ENCODE measurements at places on chromosomes 13 and 19.

DNA sequence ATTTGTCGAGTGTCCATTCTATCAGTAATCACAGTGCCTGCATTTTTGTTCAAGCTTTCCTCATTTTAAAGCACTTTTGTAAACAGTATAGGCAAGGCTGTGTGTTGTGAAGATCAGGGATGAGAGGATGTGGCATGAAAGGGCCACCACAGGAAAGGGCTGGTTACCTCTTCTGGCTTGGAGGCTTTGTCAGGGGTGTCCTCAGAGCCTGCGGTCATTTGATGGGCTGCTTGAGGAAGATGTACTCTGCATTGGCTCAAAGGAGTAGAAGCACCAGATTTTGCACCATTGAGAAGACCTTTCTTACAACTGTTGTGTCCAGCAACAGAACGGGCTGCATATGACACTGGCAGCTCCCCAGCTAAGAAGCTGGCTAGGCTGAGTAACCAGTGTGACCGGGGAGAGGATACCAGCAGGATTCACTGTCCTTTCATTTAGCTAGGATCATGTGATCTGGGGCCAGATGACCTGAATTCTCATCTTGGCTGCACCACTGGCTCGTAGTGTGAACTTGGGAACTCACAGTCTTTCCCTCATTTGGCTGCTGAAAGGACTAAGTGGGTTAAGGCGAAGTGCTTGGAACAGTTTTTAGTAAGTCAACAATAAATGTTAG lies 380.2 kb downstream of the FGF9 start:
- DNase-seq = no peak

DNA sequence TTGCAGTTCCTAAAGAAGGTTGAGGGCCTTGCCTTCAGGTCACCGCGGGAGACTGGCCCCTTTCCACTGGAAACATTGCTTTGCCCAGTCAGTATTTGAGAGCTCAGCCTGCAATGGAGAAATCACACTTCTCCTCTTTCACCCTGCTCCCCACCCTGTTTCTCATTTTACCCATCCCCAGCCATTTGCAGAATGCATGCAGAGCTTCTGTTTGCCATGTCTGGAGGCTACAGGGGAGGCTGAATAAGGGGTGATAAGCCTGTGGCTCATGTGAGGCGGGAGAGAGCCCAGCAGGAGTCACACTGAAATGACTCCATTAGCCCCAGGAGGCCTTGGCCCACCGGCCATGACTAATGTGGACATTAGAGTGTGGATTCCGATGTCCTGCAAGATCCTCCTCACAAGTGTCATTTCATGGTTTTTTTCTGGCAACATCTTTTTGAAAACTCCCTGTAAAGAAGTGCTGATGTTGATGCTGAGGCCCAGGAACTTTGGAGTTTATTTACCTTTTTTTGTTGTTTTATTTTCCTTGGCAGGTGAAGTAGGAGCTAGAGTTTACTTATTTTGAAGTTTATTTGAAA lies 6.3 kb downstream of the SPINT2 start:
- no peak for DNase-seq

- DNase-seq = no peak
Measured at GRCh38 chr13:108827646-108828045, 198.2 kb downstream of the MYO16 start.

DNA sequence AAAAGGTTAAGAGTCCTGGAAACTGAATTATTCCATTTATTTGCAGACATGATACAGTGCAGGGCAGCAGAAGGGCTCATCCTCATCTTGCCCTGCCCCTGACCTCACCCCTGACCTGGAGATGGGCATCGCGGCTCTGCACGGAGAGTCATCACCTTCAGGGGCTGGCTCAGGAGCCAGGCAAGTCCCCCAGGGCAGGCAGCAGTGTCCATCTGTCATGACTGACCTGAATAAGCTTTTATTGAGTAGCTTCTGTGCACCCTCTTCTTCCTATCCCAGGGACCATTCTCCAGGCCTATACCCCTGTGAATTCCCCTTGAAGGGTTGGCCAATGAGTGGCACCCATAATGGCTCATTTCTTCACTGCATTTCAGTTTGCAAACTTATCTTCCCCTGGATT lies 484.2 kb downstream of the ZNF536 start:
- DNase-seq = no peak

DNA sequence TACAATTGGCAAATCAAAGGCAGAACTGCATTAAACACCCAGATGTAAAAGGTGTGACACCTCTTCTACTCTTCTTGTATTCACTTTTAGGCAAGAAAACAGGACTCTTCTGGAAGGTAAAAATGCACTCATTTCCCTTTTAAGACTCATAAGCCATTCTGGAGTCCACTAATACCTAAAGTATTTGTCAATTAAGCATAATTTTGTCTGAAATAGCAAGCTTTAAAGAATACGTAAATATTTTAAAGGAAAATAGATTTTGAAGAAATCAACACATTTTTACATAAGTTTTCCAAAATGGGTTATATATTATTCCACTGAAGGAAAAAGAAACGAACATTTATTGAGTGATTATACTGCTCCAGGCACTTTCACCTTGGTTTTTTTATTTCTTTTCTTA lies 661.7 kb upstream of the GPC6 start:
- DNase-seq = no peak

DNA sequence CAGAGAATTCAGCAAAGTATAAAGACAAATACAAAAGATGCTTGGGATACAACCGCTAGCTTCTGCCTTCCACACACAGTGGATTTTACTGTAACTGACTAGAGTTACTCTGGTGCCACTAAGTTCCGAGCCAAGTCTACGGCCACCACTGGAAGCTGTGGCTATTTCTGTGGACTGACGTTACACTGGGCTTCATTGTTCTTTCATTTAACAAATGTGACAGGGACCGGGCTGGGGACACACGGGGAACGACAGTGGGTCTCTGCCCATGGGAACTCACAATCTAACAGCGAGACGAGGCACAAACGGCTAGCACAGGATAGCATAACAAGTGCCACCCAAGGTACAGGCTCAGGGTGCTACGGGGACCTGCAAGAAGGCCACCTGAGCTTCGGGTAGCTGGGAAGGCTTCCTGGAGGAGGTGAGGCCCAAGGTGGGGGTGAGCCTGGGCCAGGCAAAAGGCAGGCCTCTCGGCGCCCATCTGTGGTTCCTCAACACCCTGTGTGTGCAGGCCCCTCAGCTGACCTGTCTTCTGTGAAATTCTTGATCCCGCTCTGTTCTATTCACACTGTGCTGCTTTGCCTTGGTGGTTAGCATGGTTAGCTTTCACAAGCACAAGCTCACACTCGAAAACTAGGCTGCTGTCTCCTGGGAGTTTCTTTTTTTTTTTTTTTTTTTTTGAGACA lies 10.3 kb upstream of the IL4I1 start:
- no peak for DNase-seq

DNA sequence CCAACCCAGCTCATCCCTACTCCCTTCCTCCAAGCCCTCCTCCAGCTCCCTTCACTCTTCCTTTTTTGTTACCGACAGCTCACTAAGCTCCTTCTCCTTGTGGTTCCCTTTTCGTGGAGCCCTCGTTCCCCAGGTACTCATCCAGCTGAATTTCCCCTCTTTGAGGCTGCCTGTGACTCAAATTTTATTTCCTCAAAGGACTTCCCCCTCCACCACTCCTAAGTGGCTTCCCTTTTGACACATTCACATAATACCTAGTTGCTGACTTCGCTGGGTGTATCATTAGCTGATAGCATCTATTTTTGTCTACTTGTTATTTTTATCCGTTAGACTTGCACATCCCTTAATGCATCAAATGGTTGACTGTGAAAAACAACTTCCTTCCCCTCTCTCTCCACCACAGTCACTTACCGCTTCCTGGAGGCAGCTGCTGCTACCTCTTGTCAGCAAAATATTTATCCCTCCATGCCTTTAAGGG lies 14.5 kb downstream of the FFAR2 start:
- DNase-seq = no peak

GRCh38 chr19:51127755-51128154 lies 3.0 kb downstream of the SIGLEC9 start:
- no peak for DNase-seq

- peak; percentile 18 for DNase-seq
Measured at GRCh38 chr19:49335071-49335783, at the start of gene CD37. TSS of gene CD37 (plus strand) at chr19:49335406. CDS start at chr19:49335541, 135 bp downstream.

GRCh38 chr13:110706570-110707372 lies 855 bp upstream of the CARS2 start:
- no peak for DNase-seq

- DNase-seq = no peak
Measured at GRCh38 chr19:1018932-1019615, 1.8 kb downstream of the TMEM259 start.

- DNase-seq = no peak
Measured at GRCh38 chr19:28656644-28657043, 556.3 kb downstream of the UQCRFS1 start.

- no peak for DNase-seq
Measured at GRCh38 chr13:50697746-50698539, 145.5 kb downstream of the DLEU7 start.

GRCh38 chr13:32811297-32811800 lies 204.9 kb upstream of the KL start:
- no peak for DNase-seq

- no peak for DNase-seq
Measured at GRCh38 chr19:51573331-51573730, 2.2 kb downstream of the ZNF175 start.

DNA sequence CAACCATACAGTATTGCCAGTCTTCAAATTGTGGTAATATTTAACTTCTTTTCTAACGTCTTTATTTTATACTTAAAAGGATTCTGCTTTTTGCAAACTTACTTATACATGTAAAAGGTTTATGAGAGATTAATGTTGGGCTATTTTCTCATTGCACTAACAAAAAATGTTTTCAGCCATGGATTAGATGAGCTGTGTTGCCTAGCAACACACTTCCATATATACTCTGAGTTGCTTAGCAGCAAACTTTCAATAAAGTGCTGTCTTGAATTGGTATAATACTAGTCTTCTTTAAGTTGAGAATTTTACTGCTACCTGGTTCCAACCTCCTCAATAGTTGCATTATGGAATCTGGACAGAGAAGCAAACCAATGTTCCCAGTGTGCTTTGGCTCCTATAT lies 777.4 kb upstream of the PCDH9 start:
- no peak for DNase-seq

DNA sequence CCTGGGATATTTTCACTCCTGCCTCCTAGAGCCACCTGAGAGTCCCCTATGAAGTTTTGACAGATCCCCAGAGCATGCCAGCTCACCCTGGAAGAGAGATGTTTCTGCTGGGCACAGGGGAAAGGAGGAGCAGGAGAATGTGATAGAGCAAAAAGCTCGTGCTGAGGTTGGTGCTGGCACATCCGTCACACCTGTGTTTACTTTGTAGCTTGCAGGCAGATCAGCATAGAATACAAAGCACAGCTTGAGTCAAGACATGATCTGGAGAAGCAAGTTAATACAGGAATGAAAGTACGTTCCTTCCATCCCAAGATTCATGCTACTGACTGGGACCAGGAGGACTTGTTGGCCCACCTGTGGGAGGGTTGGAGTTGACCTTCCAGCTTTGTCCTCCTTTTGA lies 46.1 kb downstream of the HSPH1 start:
- no peak for DNase-seq

DNA sequence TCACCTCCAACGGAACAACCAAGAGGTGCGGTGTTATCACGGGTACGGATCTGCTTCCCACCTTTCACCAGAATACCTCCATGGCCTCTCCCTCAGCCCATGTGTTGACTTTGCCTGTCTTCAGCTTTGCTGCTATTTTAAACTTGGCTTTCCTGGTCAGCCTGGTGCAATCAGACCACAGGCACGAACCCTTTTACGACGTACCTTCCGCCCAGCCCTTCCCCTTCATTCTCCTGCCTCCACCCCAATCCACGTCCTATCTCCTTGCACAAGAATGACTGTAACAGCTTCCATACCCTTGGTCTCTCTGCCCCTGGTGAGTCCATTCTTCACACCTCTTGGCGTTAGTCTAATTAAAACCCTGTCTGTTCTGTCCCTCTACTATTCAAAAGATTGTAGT lies 431.7 kb downstream of the EFNB2 start:
- no peak for DNase-seq

- DNase-seq = no peak
Measured at GRCh38 chr19:2186071-2186846, 22.5 kb downstream of the DOT1L start.

DNA sequence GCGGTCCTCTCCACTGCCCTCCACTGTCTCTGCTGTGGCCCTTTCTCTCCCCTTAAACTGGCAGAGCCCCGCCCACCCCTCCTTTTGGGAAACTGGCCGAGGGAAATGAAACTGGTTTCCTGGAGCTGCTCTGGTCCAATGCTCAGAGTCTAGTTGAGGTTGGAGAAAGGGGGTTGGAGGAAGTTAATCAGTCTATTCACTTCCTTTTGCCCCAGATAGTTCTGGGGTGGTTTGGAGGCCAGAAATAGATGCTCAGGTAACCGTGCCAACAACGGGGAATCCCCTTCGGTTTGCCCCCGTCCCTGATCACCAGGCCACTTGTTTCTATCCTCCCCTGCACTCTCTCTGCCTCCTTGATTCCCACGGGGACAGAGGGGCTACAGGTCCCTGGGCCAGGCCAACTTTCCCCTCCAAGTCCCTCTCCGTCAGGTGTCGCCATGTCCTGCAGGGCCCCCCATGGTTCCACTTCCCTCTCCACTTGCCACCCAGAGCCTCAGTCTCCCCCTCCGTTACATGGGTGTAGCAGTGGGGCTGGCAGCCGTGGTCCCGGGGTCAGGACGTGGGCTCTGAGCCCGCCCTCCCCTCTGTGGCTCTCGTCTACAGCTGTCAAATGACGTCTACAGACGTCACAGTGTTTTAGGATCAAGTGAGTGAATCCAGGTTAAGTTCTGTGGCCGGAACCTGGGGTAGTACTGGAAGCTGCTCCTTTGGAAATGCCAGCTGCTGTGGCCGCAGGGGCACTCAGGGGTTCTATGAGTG lies at the start of gene IL4I1:
TSS of gene IL4I1 (minus strand) at position 25 of the 759 bp plus-strand sequence. CDS start 727 bp downstream, outside the sequence.
- DNase-seq = peak; percentile 36

- no peak for DNase-seq
Measured at GRCh38 chr13:45339867-45340266, 1.1 kb downstream of the TPT1 start.

- DNase-seq = no peak
Measured at GRCh38 chr13:40238761-40239160, 427.7 kb downstream of the FOXO1 start.

- DNase-seq = no peak
Measured at GRCh38 chr19:41708481-41708880, at the start of gene CEACAM5. TSS of gene CEACAM5 (plus strand) at chr19:41708626. CDS start at chr19:41708732, 106 bp downstream.

- DNase-seq = no peak
Measured at GRCh38 chr13:114077099-114077932, 55.1 kb downstream of the RASA3 start.

- DNase-seq = no peak
Measured at GRCh38 chr13:66492479-66492878, 737.7 kb downstream of the PCDH9 start.

DNA sequence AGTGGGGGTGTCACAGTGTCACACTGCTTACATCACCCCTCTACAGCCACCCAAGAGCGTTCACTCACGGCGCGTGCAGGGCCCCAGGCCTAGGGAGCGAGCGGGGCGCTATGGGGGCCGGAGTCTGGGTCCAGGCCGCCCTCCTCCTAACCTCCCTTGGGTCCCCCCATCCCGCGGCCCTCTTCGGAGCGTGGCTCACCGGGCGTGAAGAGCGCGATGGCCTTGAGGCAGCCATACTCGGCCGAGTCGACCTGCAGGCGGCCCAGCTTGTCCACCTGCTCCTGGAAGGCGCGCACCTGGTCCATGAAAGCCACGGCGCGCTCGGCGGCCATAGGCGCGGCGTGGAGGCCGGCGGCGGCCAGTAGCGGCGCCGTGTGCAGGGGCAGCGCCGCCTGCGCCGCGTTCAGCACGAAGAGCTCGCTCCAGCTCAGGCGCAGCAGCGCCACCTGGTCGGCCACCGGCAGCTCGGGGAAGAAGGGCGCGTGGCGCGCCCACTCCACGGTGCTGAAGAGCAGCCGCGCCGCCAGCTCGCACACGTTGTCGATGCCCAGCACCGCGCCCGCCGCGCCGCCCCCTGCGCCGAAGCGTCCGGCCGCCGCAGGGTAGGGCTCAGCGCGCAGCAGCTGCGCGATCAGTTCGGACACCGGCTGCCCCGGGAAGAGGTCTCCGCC lies 9.4 kb downstream of the OCEL1 start:
- peak; percentile 46 for DNase-seq
